ENCODE measurements at places on chromosomes 1 and 21.

DNA sequence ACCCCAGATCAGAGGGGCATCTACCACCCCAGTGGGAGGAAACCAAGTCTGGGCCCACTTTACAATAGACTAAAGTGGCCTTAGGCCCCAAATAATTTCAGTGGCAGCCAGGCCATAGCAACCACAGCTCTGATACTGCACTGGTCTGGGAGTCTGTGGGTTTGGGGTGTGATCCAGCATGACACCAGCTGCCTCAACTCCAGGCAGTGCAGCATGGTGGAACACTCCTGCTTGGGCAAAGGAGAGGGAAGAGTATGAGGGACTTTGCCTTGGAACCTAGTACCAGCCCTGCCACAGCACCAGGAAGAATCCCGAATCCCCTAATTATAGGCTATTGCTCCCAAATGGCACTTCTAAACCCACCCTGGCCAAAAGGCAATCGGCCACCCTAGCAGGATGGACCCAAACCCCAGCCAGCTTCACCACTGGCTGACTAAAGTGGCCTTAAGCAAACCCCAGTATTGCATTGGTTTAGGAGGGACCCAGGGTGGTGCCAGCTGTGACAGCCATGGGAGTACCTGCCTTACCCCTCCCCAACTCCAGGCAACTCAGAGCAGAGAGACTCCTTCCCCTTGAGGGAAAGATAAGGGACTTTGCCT is 47.1 kb downstream of the PACC1 start:
- no peak for DNase-seq

DNA sequence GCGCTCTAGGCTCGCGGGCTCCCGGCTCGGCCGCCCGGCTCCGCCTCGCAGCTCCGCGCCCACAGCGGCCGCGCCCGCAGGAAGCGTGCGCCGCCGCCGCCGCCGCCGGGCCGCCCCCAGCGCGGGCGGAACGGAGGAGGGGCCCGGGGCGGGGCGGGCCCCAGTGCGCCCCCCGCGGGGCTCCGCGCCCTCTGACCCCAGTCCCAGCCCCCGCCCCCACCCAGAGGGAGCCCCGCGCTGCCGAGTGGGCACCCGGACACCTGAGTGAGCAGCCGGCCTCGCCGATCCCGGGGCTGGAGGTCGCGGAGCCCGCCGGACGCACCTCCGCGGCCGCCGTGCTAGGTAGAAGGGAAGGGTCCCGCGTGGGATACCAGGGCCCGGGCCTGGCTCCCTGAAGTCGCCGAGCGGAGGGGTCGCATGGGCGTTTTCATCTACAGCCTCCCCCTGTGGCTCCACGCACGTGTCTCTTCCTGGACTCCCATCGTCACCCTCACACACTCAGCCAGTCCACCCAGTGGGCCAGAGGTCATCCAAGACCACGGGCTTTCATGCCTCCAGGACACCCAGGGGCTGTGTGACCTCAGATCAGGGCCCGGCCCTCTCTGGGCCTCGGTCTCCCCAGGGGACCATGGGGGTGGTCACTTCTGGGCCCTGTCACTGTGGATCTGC is at the start of gene SDC3:
SDC3 (minus strand) TSS at position 63 of the 669 bp plus-strand sequence. CDS start 172 bp downstream, outside the sequence.
- DNase-seq = no peak

DNA sequence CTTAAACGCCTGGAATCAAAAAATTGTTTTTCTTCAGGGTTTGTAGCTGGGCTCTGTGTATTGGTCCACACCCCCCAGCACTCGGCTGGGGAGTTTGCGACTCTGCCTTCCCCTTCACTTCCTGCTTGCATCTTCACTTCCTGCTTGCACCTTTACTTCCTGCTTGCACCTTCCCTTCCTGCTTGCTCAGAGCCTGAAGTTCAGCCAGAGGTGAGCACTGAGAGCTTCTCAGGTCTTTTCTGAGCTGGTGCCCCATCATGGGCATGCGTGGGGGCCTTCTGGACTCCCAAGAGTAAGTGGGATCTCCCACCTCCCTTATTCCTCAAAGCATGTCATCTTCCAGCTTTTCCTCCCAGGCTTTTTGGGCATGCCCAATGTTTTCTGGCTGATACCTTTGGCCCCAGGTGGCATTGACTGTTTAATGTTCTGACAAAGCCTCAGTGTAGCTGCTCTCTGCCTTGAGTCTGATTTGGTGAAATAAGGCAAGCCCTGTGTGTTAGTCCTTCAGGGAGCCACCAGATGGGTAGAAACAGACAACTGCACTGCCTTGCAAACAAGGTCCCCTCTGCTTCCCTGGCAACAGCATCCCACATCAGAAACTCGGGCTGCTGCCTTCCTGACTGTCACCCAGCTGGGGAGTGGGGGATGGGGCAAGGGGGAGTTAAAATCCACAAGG is 3.5 kb downstream of the KRTAP10-2 start:
- DNase-seq = peak; percentile 65

- DNase-seq = no peak
These were observed 46.3 kb downstream of the HTR6 start for GRCh38 chr1:19710825-19711611.

DNA sequence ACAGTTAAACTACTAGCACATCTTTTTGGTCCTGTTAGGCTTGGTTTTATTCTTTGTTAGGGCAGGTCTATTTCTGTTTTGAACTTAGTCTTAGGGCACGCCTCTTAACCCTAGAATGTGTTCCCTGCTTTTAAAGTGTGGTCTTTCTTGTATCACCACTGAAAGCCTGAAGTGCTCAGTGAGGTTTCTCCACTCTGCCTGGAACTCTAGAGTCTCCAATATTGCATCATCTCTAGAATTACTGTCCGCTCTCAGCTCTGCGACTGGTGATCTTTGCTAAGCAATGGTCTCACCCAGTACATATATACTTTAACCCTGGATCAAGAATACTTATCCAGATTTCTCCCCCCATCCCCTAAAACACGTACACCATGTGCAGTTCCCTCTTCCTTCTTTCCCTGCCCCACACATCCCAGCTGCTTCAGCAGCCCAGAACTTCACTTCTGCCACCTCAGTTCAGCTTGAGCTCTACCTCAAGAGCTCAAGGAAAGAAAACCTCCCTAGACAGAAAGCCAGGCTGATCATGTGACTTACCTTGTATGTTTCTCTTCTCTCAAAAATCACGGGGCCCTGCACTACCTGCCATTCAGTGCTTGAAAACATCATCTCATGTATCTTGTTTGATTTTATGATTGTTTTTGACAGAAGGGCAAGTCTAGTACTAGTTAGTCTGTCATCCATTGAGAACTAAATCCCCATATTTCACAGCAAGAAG is 59.9 kb downstream of the TENT5C start:
- no peak for DNase-seq

- DNase-seq = no peak
These were observed 16.9 kb downstream of the IBA57 start for GRCh38 chr1:228182296-228183030.

- DNase-seq = no peak
These were observed 94.6 kb upstream of the SLC44A3 start for GRCh38 chr1:94725566-94725965.

DNA sequence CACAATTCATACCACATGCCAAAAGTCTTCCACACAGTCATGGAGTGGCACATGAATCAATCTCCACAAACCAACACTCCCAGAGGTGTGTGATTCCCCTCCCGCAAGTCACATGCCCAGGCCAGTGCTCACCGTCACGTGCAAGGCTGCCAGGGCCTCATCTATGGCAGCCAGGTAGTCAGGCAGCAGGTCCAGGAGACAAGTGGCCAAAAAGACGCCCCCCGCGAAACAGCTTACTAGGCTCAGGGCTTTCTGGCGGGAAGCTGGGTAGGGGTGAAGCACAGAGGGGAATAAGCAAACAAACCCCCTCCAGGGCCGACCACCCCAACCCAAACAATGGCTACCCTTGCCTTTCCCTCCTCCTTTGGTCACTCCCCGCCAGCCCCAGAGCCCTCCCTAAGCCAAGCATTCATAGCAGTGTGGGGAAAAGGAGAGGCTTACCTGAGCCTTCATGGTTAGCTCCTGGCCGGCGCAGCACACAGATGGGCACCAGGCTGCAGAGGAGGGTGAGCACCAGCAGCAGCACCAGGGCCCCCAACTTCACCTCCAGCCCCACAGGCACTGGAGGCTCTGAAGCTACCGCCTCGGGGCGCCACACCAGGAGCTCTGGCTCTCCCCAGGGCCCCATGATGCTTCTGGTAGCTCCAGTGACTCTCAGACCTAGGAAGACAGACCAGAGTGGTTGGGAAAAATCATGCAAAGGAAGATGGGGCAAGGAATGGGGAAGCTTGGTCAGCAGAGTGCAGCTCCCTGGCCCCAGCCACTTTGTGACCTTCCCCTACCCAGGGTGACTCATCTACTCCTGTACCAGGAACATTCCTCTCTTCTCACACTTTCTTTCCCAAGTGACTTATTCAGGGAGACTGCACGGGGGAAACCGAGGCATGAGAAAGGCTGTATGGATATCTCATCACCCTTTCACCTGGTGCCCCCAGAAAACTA is 978 bp downstream of the SLC39A1 start:
- DNase-seq = no peak

GRCh38 chr21:23127973-23128372 is 2129.8 kb downstream of the NCAM2 start:
- no peak for DNase-seq

- no peak for DNase-seq
These were observed 107.5 kb upstream of the SERTAD4 start for GRCh38 chr1:210125143-210125542.

GRCh38 chr1:203084588-203085527 is 954 bp downstream of the MYOG start:
- peak; percentile 67 for DNase-seq

DNA sequence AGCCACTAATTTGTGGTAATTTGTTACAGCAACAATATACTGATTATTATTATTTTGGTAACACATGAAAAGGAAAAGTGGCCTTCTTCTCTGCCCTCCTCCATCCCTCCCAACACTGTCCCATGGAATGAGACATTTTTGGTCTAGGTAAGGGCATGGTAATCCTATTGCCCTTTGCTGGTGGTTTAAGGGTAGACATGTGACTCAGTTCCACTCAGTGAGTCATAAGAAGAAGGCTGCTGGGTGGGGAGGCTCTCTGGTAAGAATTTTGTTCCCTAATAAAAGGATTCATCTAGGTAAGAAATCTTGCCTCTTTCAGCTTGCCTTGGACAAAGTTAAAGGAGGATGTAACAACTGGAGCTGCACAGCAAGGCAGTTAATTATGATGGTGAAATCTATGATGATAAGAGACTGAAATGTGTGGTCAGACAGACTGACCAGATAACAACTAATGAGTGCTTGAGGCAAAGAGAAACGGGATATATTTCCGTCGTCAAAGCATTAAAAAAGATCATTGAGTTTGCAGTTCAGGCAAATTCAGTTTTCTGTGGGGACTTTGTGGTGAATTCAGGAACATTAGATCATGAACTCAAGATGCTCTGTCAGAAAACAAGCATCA is 232.0 kb upstream of the KCNK2 start:
- DNase-seq = no peak

DNA sequence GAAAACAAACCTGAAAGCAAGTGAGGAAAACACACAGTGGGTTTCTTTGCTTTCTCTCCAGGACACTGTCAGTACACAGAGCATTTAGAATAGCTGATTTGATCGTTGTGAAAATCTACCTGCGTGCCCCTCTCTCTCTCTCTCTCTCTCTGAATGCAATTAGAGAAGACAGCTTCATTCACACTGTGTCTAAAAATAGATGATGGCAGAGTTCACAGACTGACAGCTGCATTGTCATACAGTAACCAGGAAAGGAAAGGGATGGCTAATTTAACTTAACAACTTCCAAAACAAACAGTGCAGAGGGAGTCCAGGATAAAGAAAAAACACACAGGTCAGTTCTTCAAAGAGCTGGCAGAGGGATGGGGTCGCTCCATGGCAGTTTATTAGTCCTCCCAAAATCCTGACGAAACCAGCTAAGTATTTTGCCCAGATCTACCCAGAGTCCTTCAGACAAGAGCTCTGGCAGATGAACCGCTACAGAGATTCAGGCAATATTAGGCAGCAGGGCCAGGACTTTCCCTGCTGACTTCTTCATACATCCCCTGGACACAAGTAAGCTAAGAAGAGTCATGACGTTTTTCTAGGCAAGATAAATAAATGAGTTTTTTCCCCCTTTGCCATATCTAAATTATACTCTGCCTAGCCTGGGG is 58.9 kb downstream of the WLS start:
- no peak for DNase-seq

- DNase-seq = no peak
These were observed 65.4 kb downstream of the LUZP1 start for GRCh38 chr1:23103001-23103889.

- no peak for DNase-seq
These were observed 130.1 kb upstream of the SOD1 start for GRCh38 chr21:31529406-31529805.

GRCh38 chr1:246599315-246599714 is 33.1 kb downstream of the CNST start:
- DNase-seq = no peak

DNA sequence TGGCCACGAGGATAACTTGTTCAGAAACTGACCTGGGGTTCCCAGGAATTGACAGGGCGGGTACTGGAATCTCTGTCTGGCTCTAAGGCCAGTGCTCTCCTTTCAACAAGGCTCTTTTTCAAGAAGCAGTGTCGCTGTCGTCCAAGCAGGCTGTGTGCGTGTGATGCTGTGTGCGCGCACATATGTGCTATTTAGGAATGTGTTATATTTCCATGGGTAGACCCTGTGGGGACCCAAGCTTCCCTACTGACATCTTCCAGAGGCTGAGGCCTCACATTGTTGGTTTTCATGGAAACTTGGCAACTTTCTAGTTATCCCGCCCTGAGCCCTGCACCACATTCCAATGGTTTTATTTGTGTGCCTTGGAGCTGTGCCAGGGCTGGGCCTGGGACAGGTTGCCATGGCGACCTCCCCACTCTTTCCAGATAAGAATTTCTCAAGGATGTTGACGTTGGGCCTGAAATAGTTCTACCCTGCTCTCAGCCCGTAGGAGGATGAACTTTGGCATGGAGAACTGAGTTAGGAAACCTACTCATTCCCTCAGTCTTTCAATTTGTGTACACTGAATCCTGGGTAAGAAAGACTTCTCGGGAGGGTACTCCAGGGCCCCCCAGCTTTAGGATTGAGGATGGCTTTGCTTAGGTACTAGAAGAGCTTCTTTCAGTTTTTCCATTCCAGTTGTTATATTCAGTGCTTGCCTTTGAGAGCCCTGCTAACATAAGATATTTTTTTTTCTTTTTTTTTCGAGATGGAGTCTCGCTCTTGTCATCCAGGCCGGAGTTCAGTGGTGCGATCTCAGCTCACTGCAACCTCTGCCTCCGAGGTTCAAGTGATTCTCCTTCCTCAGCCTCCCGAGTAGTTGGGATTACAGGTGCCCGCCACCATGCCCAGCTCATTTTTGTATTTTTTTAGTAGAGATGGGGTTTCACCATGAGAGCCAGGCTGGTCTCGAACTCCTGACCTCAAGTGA is 38.8 kb upstream of the SRSF10 start:
- peak; percentile 98 for DNase-seq

DNA sequence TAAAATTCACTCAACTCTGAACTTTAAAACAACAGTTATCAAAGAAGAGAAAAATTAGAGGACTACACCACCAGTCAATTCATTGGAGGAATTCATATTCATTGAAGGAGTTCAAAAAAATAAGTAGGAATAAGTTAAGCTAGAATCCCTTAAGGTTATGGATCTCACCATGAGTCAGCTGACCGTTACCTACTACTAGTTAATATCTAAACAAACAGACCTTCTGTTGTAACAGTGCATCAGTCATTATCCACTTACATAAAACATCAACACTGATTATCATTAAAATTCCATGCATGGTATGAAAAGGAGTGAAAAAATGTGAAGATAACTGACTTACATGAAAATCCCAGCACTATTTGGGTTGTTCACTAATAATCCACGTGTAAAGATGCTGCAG is 44.9 kb downstream of the FOXJ3 start:
- DNase-seq = no peak

Data from vagina (tissue), 2 donors.